ENCODE measurements at places on chromosomes 7 and 10.

- no peak for DNase-seq
These were observed 179.3 kb downstream of the HECW1 start for GRCh38 chr7:43291789-43292188.

DNA sequence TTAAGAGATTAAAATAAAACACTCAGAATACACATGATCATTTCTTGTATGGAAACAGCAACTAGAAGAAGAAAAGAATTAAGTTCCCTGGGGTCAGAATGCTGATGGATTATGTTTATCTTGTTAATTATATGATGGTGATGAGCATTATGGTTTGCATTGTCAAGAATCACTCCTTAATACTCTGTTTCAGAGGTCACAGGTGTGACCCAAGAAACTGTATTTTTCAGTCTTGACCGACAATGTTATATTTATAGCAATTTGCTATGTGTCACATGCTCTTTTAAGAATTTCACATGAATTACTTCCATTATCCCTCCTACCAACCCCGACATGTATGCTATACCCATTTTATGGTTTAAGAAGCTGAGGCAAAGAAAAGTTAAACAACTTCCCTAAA, 2.7 kb upstream of the CHRM2 start:
- DNase-seq, result no peak

DNA sequence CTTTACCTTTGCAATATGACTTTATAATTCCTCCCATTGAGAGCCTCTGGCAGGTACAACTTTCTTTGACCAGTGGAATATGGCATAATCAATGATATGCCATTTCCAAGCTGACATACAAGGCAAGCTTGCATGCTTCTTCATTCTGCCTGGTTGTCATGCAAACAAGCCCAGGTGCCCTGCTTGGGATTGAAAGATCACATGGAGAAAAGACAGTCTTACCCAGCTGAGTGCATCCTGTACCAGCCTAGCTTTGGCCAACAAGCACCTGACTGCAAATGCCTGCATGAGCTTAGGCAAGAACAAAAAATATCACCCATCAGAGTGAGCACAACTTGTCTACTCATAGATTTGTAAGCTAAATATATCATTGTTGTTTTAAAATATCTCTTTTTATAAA, 82.9 kb upstream of the KCND2 start:
- DNase-seq, result no peak

DNA sequence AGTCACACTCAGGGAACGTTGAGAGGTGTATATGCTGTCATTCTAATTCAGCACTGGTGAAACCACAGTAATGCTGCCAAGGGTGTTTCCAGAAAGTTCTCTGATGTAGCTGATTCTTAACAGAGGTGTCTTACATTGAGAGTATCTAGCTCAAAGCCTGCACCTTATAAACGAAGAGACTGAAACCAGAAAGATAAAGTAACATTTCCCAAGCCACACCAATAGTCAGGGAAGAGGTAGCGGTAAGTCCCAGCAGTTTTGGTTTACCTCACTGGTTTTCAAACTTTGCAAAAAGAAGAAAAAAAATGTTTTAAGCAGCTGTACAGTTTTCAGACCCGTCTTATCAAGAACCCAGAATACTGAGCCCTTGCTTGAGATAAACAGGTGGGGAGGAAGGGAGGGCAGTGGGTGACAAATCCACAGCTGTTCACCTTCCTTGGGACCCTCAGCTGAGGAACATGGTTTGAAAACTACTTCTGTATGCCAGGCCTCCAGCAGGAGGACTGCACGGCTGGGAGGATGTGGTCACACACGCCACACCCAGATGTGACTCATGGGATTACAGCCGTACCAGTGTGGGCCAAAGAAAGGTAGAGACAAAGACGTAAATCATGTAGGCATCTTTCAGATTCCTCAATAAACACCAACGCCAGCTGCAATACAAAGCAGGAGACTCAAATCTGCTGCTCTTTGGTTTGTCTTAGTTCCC, 63.9 kb upstream of the GSDME start:
- peak; percentile 48 for DNase-seq

GRCh38 chr10:22369434-22370072, 24.3 kb downstream of the SPAG6 start:
- no peak for DNase-seq
